ENCODE measurements at places on chromosomes 3 and 15.

DNA sequence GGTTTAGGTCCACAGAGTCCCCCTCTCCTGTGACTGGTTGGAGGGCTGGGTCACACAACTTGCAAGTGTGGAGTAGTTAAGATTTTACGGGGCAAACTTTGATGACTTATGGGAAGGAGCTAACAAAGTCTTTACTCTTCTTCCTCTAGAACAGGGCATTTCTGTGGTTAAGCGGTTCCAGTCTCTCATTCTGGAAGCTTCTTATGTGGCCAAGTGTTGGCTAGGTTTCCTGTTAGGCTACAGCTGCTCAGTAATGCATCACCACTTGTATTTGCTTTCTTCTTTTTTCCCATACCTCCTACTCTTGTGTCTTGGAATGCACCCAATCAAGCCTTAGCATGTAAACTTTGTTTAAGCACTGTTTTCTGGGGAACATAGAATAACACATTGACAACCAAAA, 100.6 kb upstream of the PLAAT1 start:
- DNase-seq, result no peak

DNA sequence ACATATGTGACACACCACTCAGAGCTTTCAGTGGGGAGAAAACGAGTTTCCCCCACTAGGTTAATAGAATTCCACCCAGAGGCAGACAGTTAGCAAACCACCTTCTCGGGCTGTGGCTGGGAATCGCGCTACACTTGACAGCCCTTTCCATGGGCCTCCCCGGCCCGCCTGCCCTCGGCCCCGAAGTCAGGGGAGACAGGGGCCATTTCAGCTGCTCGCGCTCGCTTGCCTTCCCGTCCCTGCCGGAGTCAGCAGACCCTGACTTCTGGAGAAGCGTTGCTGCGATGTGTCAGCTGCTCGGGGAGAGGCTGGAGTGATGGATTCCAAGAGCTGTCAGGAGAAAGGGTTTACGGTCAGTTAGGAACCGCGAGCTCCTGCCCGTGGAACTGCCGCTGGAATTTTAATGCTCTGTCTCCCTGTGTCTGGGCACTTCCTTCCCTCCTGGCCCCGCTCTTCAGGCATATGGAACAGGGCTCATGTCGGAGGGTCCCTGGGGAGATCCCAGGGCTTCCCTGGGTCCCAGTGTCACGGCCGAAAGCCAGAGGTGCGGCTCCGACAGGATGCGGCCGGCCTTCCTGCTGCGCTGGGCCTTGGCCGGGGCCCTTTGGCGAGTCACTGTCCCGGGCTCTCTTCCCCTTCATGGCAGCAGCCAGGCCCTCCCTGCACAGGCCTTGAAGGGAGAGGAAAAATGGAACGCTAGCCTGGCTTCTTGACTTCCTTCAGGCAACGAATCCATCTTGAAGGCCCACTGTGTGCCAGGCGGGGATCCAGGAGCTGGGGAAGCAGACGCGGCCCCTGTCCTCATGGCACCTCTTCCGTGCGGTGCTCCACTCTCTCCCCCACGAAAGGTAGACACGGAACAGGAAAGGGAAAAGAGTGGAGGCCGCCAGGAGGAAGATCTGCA, 38.4 kb upstream of the VPS8 start:
- no peak for DNase-seq

- DNase-seq, result no peak
Measured at GRCh38 chr3:113498221-113499005, 16.5 kb downstream of the SPICE1 start.

GRCh38 chr3:129605922-129606635, 397 bp downstream of the PLXND1 start:
- peak; percentile 40 for DNase-seq

GRCh38 chr3:159126261-159127020, 324.6 kb downstream of the MFSD1 start:
- no peak for DNase-seq

- DNase-seq, result no peak
Measured at GRCh38 chr15:39781967-39782302, 706 bp downstream of the FSIP1 start.

DNA sequence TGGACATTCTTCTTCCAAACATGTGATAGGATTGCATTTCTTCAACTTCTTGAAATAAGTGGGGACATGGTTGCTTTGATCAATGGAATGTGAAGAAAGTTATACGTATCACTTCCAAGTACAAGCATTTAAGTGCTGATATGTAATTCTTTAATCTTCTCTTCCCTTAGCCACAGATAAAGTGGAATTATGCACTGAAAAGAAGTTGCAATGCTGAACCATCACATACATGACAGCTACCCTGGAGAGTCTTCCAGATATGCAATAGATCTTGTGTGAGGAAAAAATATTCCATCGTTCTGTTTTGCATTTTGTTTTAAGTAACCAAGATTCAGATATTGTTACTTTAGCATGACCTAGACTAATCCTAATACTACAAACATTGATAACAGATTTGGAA, 674.3 kb downstream of the NSUN3 start:
- DNase-seq, result no peak

GRCh38 chr15:50018491-50018890, 100.5 kb downstream of the ATP8B4 start:
- no peak for DNase-seq

DNA sequence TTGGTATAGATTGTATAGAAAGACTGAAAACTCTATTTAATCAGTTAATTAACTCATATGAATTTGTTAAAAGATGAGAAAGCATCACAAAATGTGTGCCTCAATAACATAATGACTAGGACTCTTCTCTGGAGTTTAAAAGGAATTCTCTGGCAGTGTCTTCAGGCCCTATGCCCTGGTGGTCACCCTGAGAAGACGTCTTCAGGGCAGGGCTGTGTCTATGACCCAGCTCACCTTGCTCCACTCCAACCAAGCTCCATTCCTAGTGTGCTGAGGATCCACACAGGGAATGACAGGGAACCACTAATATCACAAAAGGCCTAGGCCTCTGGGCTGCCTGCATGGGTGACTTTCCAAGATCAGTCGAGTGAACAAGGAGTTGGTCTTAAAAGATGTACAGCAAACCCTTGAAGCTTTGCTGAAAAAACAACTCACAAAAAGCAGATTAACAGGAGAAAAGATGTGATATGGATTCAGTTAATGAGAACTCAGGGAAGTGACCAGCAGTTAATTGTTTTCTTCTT, 156.6 kb downstream of the SNRK start:
- no peak for DNase-seq

All from NCI-H524 (cell line).